ENCODE measurements at places on chromosomes 1 and 21.

- peak; percentile 35 for DNase-seq
Observed at GRCh38 chr1:156677616-156678596, 699 bp upstream of the NES start.

DNA sequence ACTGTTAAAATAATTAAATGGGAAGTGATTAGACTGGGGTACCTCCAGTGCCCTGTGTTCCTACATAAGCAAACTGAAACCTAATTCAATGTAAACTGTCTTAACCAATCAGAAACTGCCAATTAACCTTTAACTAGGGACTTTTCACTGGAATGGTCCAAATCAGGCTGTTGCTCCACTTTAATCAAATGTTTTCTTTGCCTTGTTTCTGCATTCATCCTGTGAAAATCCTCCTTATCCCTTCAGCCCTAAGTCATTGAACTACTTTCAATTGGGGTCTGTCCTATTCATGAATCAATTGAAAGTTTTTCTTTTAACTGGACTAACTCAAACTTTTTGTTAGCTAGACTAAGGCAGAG, 5.1 kb upstream of the FUBP1 start:
- DNase-seq, result no peak

DNA sequence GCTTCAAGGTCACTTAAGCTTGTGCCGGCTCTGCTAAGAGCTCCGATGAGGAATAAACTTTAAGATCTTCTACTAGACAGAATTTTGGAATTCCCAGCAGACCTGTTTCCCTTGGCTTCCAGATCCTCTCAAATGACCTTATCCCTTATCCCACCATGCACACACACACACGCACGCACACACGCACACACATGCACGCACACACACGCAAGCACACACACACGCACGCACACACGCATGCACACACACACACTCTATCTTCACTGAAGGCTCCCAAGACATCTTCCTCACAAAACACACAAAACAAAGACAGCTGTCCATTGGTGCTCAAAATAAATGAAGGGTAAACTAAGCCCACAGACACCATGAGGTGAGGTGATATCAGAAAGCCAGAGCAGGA, 659.9 kb downstream of the KIF26B start:
- DNase-seq, result no peak

DNA sequence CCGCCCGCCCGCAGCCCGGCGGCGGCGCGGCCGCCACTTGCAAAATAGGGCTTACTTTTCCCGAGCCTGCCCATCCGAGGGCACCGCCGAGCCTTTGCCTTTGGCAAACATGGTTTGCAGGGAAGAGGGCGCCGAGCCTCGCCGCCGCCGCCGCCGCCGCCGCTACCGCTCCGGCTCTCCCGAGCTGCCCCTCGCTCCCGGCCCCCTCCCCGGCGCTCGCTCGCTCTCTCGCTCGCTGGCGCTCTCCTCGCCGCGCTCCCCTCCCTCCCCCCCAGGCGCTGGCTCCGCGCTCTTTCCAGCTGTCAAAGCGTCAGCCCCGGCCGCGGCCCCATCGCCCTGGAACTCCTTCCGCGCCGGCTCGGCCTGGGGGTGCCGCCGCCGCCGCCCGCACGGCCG, 298 bp downstream of the SSBP3 start:
- no peak for DNase-seq

DNA sequence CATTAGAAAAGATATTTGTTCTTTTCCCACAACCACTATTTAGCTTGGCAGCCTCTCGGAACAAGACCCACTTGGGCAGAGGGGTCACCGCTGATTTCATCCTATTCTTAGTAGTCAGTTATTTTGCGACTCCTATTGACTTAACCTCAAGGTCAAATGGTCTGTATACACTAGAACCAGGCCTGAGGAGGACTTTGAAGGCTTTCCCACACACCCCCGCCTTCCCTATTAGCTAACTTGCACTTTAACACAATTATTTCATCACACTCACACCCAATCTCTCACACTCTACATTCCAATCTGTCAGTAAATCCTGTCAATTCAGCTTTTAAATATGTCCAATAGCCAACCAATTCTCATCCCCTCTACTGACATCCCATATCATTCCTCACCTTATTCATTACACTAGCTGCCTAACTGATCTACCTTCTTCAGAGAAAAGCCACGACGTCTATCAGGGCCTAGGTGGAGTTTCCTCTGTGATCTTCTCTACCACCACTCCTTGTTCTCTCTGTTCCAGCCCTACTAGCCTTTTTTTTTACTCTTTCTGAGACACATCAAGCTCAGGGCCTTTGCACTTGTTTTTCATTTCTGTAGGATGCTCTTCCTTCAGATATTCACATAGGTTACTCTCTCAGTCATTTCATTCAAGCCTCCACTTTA, 1.0 kb upstream of the NIBAN1 start:
- no peak for DNase-seq

- no peak for DNase-seq
Observed at GRCh38 chr1:220631238-220631815, 58.8 kb upstream of the C1orf115 start.

- no peak for DNase-seq
Observed at GRCh38 chr1:234918961-234919761, 209.5 kb downstream of the TOMM20 start.

- DNase-seq, result no peak
Observed at GRCh38 chr21:41923186-41923585, 30.6 kb downstream of the C2CD2 start.

- no peak for DNase-seq
Observed at GRCh38 chr21:43889069-43889468, 24.0 kb downstream of the AGPAT3 start.

GRCh38 chr1:236868625-236869467, 73.8 kb downstream of the MTR start:
- no peak for DNase-seq

DNA sequence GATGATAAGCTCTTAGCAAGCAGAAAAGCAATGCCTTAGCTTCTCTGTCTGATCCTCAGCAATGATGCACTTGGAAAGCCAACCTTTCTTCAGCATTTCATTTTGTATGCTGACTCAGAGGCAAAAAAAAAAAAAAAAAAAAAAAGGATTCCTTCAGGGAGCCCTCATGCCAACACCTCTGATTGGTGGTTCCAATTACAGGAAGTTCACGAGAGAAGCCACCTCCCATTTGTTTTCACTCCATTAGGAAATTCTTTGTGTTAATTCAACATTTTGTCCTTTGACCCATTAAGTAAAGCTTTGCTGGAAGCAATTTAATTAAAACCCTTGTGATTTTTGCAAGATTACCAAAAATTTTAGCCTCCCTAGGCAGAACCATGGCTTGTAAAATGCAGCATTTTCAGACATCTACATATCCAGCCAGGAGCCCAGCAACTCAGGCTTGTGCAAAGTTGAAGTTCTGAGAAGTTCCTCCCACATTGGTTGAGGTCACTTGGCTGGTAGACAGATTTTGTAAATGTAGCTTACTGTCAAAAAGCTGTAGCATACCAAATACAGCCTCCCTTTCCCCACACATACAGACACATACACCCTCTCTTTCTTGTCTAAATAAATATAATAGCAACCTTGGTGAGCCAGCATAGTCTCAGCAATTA, 27.1 kb upstream of the VTCN1 start:
- DNase-seq, result no peak

- DNase-seq, result no peak
Observed at GRCh38 chr1:36339215-36339614, 15.8 kb upstream of the EVA1B start.

DNA sequence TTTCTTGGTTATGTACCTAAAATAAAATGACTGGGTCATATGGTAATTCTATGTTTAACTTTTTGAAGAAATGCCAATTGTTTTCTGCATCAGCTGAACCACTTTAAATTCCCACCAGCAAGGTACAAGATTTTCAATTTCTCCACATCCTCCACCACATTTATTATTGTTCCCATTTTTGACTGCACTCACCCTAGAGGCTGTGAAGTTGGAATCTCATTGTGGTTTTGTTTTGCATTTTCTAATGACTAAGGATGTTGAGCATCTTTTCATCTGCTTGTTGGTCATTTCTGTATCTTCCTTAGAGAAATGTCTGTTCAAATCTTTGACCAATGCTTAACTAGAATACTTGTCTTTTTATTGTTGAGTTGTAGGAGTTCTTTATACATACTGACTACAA, 72.5 kb downstream of the ASTN1 start:
- DNase-seq, result no peak

GRCh38 chr1:21514245-21514644, 5.0 kb downstream of the ALPL start:
- no peak for DNase-seq

DNA sequence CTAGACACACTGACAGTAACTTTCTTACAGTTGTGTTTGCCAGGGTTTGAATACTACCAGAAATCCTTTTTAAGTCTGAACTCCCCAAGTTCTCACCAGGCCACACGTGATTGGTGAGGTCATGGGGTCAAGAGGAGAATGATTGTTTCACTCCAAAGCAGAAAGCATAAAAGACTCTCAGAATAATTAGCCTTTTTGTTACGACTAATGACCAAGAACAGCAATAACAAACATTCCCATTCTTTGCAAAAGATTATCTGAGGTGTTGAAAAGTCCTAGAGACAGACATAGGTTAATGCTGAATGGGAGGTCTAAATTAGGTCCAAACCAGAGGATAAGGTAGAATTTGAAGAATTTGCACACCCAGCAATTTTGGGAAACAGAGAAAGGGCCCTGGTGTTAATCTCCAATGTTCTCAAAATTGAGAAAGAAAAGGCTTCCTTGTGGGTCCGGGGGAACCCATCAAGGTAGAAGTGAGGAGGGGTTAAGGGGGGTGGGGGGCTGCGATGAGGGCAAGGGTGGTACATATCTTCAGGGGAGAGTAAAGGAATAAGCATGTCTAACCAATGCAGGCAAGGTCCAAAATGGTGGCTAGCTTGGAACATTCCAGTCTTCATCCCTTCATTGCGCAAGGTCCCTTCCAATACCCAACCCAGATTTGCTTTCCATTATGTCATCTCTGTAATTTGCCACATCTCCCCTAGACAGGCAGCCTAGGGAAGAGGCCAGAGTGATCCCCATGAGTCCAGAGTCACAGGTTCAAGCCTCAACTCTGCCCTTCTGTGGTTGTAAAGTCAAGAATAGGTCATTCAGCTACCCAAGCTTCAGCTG, 74.6 kb upstream of the NFIA start:
- no peak for DNase-seq

DNA sequence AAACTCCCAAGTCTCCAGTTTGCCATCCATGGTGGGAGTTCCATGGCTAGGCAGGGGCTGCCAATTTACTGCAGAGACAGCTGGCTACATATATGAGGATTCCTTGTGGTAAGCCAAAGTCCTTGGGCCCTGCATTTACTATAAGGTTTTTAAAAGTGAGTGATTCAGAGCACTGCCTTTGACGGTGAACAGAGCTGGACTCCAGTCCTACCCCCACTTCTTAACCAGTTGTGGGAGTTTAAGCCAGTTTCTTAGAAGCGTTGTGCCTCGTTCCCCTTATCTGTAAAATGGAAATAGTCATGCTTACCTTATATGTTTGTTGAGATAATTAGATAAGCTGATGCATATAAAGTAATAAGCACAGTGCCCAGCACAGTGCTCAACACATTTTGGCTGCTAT, 64.6 kb downstream of the LRIG2 start:
- DNase-seq, result no peak

DNA sequence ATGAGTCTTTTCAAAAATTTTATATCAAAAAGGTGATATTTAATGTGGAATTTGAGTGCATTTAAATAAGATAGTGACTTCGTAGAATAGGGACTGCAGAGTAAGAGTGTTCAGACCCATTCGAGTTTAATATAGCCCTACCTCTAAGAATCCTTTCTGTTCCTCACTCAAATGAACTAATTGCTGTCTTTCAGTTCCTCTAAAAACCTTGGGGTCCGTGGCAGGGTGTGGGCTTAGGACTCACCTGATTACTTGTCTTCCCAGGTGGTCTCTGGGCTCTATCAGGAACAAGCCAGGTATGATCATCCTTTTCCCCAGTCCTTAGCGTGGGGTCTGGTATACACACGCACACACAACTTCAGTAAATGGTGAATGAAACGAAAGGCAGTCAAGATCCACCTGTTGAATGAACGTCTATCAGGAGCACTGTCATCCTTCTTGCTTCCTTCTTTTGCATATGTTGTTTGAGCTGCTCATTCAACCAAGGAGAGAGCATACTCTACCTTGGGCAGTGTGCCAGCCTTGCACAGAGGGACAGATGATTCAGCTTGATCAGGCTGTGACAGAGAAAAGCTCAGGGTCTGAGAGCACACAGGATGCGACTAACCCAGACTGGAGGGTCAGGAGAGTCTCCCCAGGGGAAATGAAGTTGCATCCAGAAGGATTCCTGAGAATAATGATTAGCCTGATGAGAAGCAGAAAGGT, 1.2 kb upstream of the RNF11 start:
- DNase-seq, result no peak

- DNase-seq, result no peak
Observed at GRCh38 chr1:207407655-207408260, 46.4 kb upstream of the CR2 start.

DNA sequence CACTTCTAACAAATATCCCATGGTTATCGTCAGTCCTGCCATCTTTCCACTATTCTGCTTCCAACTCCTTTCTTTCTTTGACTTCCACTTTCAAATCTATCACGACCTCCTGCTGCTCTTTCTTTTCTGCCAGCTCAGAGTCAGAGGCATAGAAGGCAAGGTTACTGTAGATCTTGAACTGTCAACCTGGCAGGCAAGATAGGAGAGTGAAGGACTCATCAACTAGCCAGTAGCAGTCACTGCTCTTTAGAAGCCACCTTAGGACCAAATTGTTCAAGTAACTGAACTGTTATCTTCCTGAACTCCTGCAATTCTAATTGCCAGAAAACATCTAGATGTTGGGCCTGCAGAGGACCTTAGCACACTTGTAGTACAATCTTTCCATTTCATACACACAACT, 13.1 kb upstream of the FCER1A start:
- DNase-seq, result no peak

DNA sequence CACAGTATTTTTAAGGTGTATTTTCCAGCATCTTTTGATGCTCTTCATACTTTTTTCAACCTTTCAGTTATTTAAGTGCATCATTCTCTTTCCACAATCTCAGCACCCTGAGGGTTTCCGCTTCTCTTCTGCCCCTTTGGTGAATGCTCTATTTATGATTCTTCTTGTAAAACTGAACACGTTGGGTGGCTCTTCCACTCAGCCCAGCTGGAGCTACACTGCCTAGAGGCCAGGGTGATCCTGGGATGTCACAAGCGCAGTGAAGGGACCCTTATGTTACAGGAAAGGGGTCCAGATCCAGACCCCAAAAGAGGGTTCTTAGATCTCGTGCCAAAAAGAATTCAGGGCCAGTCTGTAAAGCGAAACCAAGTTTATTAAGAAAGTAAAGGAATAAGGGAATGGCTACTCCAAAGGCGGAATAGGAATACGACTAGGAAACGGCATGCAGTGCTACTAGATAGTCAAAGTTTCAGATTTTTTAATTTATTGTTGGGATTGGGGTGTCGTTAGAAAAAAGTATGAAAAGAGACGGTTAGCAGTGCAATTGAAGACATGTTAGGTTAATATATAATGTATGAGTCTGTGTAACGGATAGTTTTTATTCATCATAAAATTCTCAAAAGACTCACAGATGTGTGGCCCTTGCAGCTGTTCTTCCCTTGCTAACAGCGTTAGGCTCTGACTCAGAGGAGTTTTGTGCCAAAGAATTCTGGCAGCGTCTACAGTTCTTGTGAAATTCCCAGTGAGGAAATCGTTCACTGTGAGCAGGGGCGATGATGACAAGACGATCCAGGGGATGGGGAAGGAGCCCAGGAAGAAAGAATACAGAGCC, 14.4 kb upstream of the ERVH48-1 start:
- DNase-seq, result no peak

Measured in nucleus accumbens (tissue), 56 donors.